Hippocampal formation (tissue), 2 donors: ENCODE measurements at places on chromosomes 3 and 15.

- no peak for DNase-seq
Observed at GRCh38 chr15:35530698-35531097, 15.3 kb downstream of the DPH6 start.

DNA sequence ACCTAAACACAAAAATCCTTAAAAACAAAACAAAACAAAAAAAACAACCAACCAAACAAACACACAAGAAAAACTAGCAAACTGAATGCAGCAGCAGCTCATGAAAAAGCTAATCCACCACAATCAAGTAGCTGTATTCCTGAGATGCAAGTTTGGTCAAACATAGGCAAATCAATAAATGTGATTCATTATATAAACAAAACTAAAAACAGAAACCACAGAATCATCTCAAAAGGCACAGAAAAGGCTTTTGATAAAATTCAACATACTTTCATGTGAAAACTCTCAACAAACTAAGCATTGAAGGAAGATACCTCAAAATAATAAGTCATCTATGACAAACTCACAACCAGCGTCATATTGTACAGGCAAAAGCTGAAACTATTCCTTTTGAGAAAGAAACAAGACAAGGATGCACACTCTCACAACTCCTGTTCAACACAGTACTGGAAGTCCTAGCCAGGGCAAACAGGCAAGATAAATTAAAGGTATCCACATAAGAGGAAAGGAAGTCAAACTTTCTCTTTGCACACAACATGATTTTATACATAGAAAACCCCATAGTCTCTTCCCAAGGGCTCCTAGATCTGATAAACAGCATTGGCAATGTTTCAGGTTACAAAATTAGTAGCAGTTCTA, 495.1 kb upstream of the SGO1 start:
- no peak for DNase-seq

- DNase-seq = no peak
Observed at GRCh38 chr3:187987924-187988323, 166.0 kb upstream of the LPP start.

- no peak for DNase-seq
Observed at GRCh38 chr3:99396651-99397275, 241.6 kb upstream of the COL8A1 start.

DNA sequence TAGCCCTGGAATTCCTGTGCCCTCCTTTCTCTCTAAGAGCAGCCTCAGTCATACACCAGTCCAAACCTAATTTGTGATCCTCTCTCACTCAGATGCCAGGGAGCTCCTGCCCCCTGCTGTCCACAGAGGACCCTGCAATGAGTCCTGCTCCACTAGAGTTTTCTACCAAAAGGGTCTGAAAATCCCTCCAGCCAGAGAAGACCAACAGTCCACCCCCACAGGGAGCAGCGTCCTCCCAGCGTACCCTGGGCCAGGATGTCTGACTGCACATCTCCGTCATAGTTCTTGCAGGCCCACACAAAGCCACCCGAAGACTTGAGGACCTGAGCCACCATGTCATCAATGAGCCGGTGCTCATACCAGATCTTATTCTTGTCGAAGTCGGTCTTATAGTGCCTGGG, 15.4 kb downstream of the IDH2 start:
- no peak for DNase-seq

GRCh38 chr15:62360332-62361097, 195.4 kb upstream of the C2CD4B start:
- no peak for DNase-seq

DNA sequence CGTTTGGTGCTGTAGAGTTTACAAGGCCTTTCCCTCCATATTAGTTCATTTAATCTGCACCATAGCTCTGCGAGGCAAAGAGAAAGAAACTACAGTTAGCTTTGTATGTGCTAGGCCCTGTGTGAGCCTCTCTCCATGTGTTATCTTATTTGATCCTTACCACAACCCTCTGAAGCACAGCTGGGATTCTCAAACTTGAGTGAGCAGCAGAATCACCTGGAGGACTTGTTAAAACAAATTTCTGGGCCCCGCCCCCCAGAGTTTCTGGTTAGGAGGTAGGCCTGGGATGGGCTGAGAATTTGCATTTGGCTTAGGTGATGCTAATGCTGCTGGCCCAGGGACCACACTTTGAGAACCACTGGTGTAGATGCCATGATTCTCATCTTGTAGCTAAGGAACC, 12.3 kb downstream of the CA12 start:
- no peak for DNase-seq

DNA sequence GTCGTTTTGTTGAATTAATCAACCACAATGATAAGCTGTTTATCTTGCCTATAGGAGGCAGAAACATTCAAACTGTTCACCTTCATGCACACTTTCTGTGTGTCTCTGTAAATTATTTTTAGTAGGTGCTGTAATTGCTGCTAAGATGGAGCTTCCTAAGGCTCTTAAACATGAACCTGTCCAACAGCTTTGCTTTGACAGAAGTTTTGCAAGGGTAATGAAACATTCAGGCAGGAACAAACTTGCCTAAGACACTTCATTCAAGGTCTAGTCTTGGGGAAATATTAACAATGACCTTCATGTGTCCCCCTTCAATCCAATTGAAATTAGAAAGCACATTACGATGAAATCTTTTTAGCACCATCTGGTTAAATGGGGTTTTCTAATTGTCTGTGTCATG, 156.1 kb downstream of the DIPK2A start:
- no peak for DNase-seq

DNA sequence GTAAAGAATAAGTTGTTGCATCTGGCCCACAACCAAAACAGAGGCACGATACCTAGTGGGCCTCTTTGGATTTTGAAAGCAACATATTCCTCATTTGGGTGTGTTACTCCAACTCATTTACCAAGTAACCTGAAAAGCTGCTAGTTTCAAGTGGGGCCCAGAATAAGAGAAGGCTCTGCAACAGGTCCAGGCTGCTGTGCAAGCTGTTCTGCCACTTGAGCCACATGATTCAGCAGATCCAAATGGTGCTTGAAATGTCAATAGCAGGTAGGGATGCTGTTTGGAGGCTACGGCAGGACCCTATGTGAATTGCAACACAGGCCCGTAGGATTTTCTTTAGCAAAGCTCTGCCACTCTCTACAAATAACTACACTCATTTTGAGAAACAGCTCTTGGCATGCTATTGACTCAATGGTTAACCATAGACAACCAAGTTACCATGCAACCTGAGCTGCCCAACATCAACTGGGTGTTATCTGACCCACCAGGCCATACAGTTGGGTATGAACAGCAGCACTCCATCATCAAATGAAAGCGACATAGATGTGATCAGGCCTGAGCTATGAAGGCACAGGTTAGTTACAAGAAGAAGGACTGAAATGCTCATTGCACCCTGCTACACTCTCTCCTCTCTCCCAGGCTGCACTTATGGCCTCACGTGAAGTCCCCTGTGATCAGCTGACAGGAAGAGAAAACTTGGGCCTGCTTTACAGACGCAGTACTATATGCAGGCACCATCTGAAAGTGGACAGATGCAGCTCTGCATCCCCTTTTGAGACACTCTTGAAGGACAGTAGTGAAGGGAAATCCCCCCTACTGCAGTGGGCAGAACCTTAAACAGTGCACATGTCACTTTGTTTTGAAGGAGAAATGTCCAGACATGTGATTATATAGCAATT, 9.5 kb upstream of the MCF2L2 start:
- DNase-seq = no peak

GRCh38 chr3:106963442-106963841, 413.8 kb upstream of the CCDC54 start:
- DNase-seq = no peak
